ENCODE measurements at places on chromosomes 2 and 18.

DNA sequence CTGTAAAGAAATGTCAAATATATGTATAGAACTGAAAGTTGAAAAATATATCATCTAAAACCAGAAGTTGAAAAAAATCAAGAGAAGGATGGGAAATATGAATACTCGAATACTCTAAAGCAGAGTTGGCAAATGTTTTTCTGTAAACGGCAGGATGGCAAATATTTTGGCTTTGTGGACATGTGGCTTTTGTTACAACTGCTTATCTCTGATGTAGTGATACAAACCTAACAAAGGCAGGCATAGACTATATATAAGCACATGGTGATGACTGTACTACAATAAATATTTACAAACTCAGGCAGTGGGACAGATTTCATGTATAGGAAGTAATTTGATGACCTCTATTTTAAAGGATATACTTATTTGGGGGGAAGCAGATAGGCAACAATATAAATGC lies 224.6 kb upstream of the LRRTM4 start:
- no peak for DNase-seq

- no peak for DNase-seq
These were observed 43.3 kb upstream of the ZFP36L2 start for GRCh38 chr2:43269706-43270105.

GRCh38 chr2:5444854-5445253 lies 247.3 kb upstream of the SOX11 start:
- DNase-seq = no peak

GRCh38 chr2:237199577-237199976 lies 113.9 kb downstream of the COPS8 start:
- DNase-seq = no peak

DNA sequence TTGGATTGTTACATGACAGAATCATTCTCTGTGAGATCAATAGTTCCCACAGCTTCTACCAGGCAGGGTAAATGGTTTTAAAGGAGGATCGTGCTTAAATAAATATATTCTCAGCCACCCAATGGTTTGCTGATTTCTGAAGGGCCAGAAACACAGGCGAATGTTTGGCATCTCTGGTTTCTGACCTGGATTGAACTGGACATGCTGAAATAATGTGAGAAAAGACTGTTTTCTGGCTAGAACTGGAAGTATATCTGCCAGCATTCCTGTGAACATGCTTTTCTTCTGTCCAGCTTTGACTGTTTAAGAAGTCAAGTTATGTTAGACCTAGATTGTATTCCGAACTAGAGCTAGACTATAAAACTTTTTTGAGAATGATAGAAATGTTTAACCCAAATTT lies 77.1 kb upstream of the COL3A1 start:
- no peak for DNase-seq

DNA sequence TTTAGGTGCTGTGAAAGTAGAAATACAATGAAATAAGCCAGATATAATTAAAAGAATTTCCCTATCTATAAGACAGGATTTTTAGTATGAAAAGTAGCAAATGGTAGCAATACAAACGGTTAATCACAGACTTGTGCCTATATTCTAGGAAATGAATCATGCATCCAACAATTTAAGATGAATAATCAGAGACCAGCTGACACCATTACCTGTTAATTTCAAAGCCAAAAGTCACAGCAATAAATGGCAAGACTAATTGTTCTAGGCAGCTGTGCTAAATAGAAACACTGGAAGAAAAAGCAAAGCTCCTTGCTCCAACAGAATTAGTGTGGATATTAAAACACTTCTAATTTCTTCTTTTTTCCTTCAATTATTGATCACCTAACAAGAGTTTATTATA lies 35.1 kb upstream of the MPP4 start:
- no peak for DNase-seq

GRCh38 chr2:99956232-99957030 lies 186.0 kb downstream of the AFF3 start:
- no peak for DNase-seq

DNA sequence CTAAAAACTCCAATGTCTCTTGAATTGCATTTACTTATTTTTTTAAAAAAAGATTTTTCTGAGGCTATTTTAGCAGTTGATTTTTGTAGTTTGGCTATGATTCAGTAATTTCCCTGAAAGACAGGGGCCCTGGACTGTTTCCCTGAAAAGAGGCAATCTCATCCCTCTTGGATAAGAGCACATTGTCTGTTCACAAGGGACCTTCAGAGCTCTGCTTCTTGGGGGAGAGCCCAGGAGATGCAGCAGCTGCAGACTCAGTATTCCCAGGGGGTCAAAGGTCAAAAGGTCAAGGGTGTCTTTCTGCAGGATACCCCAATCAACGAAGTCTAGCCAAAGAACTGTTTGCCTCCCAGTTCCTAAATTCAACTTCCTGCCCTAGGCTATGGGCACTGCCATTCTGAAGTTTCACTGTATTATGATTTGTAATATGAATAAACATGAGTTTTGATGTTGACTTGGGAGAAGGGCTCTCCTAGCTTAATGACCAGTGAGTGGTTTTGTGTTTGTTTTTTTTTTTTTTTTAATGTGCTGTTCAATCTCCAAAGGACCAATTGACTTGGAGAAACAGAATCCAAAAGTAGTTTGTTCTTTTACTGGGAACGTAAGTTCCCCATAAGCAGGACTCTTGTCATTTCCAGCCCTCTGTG lies 157.0 kb upstream of the SERPINE2 start:
- no peak for DNase-seq

DNA sequence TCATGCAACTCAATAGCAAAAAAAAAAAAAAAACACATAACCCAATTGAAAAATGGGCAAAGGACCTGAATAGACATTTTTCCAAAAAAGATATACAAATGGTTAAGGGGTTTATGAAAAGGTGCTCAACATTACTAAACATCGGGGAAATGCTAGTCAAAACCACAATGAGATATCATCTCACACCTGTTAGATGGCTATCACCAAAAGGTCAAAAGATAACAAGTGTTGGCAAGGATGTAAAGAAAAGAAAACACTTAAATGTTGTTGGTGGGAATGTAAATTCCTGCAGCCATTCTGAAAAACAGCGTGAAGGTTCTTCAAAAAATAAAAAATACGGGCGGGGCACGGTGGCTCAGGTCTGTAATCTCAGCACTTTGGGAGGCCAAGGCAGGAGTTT lies 112.4 kb upstream of the CAB39 start:
- no peak for DNase-seq

DNA sequence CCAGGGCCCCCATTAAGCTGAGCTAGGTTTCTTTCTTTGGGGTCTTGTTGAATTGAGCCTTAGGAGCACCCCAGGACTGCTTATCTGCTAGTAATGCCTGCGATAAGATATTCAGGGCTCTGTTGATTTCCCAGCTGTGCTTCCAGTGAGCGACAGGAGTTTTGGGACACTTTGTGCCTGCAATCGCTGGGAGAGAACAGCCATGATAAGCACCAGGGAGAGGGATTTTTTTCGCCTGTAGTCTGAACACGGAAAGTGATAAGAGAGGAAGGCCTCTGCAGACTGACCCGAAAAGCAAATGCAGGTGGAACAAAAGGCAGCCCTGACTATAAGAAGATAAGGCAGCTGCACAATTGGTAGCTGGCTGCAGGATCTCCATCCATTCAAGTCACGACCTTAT lies 244.3 kb downstream of the CNTNAP5 start:
- DNase-seq = no peak

DNA sequence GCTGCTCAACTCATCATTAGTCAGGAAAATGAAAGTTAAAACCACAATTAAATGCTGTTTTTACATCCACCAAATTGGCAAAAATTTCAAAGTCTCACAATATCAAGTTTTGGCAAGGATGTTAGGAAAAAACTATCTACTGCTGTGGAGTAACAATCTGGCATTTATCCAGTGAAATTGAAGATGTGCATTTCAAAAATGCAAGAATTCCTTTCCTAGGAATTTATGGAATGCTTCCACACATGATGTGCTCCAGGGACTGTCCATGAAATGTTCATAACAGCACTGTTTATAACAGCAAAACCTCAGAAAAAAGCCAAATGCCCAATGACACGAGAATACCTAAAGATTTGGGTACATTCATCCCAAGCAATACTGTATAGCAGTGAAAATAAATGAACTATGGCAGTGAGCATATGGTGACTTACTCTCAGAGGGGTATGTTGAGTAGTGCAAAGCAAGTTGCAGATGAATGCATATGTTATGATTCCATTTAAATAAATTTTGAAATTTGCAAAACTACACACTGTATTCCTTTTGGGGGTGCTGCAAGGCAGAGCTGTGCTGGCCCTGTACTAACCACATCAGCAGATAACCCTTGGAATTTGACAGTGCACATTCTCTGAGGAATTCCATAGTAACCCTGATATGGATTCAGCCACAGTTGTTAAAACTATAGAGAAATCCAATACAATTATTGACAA lies 41.3 kb upstream of the GYPC start:
- peak; percentile 30 for DNase-seq

GRCh38 chr2:198441246-198441645 lies 636.9 kb downstream of the PLCL1 start:
- peak; percentile 33 for DNase-seq

GRCh38 chr2:241656190-241656741 lies 18.8 kb downstream of the ATG4B start:
- DNase-seq = no peak

- DNase-seq = no peak
These were observed 71.8 kb downstream of the PRELID3A start for GRCh38 chr18:12479536-12479935.

- no peak for DNase-seq
These were observed 5.6 kb downstream of the IL1F10 start for GRCh38 chr2:113073325-113073834.

DNA sequence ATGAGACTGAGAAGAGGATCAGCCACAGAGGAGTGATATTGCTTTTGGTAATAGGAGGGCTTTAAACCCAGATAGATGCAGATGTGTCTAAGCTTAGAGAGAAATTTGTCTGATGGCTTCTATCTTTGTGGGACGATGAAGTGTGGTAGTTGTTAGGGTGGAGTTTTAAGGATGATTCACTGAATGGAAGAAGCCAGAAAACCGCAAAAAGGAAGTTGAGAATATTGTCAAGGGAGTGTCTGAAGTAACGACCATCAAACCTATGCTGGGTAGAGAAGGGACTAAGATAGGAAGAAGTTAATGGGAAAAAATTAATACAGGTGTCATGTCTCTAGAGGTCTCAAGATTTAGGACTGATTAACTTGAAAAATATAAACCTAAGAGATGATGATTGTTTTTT lies 195.6 kb upstream of the MC4R start:
- DNase-seq = no peak

DNA sequence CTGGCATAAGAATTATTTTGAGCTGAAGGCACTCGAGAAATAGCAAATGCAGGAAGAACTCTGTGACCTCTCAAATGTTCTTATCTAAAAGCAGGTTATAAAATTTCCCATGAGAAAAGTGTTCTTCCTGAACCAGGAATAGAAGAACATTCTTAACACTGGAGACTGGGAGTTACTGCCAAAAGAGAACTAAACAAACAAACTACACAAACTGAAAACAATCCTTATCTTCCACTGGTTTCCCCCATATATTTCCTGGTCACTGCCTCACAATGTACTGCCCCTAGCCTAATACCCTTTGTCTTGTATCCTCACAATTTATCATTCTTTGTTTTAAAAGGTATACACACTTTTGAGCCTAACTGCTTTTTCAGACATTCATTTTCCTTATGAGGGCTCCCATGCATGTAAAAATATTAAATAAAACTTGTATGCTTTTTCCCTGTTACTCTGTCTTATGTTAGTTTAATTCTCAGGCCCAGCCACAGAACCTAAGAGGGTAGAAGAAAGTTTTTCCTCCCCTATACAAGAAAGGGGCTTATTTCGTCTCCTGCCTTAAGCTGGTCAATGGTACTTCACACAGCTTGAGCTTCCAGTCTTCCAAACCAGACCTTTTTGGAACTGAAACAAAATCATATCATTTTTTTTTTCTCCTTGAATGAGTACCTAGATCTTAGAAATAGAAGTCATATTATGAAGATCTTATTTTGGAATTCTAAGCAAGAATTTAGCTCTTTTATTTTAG lies 110.6 kb downstream of the MSTN start:
- DNase-seq = no peak

GRCh38 chr18:34624551-34624950 lies 85.5 kb upstream of the DTNA start:
- DNase-seq = no peak

DNA sequence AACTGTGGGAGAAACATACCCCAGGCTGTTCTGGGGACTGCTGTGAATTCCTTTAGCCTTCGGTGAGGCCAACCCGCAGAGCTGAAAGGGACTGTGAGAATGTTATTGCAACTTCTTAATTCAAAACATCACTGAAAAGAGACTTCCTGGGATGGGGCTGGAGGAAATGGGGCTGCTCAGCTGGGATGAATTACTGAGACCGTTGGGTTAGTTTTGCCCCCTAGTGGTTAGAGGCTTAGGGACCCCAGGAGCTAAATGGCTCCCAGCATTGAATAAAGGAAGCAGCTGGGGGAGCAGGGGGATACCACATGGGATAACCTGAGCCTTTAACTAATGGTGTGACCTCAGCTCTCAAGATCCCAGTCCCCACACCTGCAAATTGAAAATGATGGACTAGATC lies 941.1 kb upstream of the FANCL start:
- DNase-seq = peak; percentile 50

DNA sequence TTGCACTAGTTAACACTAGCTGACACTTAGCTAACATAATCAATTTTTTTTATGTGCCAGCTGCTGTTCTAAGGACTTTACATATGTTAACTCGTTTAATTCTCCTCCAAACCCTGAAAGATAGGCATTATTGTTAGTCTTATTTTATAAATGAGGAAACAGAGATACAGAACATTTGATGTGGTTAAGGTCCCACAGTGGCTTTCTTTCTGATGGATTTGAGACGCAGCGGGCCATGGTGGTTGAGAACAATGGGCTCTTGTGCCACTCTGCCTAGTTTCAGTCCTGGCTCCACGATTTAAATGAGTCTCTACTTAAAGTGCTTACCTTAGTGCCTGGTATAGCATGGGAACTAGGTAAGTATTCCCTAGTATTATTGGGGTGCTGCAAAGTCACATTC lies 201.9 kb upstream of the SPRED2 start:
- no peak for DNase-seq

DNA sequence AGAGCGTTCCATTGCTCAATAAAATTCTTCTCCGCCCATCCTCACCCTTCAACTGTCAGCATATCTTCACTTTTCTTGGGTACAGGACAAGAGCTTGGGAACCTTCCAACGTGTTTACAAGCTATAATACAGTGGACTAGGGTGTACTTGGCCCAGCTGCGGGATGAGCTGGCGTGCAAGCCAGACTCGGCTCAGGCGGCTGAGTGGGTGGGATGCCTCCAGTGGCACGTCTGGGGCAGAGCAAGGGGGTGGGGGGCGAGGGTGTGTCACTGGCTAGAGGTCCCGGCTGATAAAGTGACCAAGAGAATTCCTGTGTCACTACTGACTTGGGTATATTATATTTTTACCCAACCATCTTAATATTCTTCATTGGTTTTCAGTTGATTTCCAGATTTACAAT lies 179.7 kb downstream of the EVA1A start:
- no peak for DNase-seq

DNA sequence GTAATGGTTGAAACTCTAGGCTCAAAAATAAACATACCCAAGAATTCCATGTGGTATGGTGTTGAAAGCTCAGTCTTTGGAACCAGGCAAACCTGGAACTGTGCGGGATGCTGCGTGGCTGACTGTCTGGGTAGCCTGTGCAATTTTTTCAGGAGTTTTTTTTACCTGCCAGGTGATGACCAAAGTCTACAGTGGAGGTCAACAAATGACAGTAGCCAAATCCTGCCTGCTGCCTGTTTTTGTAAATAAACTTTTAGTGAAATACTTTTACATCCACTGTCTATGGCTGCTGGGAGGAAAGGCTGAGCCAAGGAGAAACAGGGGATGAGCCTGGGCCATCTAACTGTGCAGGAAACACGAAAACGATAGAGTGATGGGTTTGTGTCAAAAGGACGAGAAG lies 240.6 kb downstream of the PIEZO2 start:
- no peak for DNase-seq

GRCh38 chr2:85710687-85711577 lies 16.8 kb downstream of the GNLY start:
- DNase-seq = no peak
